Stomach (tissue), 19 donors: ENCODE measurements at places on chromosomes 11 and 22. TPM values are rescaled to one million over a fixed set of nuclear protein-coding genes. Genes with fewer than 3 reads are reported as not detected.

CPT1B gene
- polyA plus RNA-seq: 10.1 TPM

DNA sequence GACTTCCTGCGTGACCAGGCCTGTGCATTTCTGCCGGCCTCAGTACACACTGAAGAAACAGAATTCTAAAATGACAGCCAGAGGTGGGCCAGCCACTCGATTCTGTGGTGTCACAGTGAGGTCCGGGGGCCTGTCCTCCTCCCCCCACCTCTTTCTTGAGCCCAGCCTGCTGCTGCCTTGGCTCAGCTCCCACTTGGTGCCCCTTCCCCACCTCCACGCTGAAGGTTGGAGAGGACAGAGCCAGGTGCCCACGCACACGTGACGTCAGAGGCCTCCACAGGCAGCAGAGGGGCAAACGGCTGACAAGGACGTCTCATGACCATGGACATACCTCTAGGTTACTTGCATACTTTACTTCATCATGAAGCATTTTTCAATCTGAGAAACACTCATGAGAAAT is 78.0 kb upstream of the SHANK2 start:
- H3K4me3 ChIP-seq: no peak overlapping the region
- peaks cover 5% of the 10 kb centered on the region for H3K27me3 ChIP-seq

DNA sequence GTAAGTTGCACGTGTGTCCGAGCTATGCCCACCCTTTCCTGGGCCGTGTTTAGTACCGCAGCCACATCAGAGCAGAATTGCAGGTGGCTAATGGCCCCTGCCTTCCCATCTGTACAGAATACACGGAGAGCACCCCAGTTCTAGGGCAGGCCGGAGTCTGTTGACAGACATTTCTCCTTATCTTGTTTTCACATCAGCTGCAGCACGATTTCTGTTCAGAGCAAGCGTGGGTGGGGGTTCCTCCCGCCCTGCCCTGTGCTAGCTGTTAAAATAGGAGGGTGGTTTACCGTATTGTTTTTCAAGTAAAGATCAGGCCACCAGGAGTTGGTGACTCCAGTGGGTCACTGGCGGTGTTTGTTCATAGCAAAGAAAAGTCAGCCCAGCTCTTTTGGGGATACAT is 41.1 kb downstream of the UBASH3B start:
- no peaks in the 10 kb centered on the region for H3K36me3 ChIP-seq
- H3K27ac ChIP-seq: peak overlapping the region; percentile 1

- no peaks in the 10 kb centered on the region for H3K27me3 ChIP-seq
- no peaks in the 10 kb centered on the region for H3K4me1 ChIP-seq
- H3K4me3 ChIP-seq: no peak overlapping the region
- H3K36me3 ChIP-seq: no peaks in the 10 kb centered on the region
These were observed 35.3 kb upstream of the FZD4 start for GRCh38 chr11:86990515-86990914.

GRCh38 chr11:109926941-109927340 is 166.3 kb upstream of the ZC3H12C start:
- no peak for DNase-seq
- H3K4me1 ChIP-seq: no peaks in the 10 kb centered on the region
- no peak overlapping the region for H3K4me3 ChIP-seq
- H3K27ac ChIP-seq: no peak overlapping the region
- H3K27me3 ChIP-seq: no peaks in the 10 kb centered on the region
- H3K36me3 ChIP-seq: no peaks in the 10 kb centered on the region

GRCh38 chr11:3817181-3817800 is 8.9 kb downstream of the PGAP2 start:
- no peaks in the 10 kb centered on the region for H3K4me1 ChIP-seq
- no peaks in the 10 kb centered on the region for H3K27me3 ChIP-seq
- no peaks in the 10 kb centered on the region for H3K36me3 ChIP-seq
- no peak overlapping the region for H3K4me3 ChIP-seq
- DNase-seq: no peak

GRCh38 chr11:14894657-14895598 is 2.9 kb upstream of the CYP2R1 start:
- peak; percentile 28 for DNase-seq
- H3K27me3 ChIP-seq: no peaks in the 10 kb centered on the region
- peaks cover 14% of the 10 kb centered on the region for H3K4me1 ChIP-seq
- H3K36me3 ChIP-seq: no peaks in the 10 kb centered on the region
